ENCODE measurements at places on chromosomes 5 and 9.

DNA sequence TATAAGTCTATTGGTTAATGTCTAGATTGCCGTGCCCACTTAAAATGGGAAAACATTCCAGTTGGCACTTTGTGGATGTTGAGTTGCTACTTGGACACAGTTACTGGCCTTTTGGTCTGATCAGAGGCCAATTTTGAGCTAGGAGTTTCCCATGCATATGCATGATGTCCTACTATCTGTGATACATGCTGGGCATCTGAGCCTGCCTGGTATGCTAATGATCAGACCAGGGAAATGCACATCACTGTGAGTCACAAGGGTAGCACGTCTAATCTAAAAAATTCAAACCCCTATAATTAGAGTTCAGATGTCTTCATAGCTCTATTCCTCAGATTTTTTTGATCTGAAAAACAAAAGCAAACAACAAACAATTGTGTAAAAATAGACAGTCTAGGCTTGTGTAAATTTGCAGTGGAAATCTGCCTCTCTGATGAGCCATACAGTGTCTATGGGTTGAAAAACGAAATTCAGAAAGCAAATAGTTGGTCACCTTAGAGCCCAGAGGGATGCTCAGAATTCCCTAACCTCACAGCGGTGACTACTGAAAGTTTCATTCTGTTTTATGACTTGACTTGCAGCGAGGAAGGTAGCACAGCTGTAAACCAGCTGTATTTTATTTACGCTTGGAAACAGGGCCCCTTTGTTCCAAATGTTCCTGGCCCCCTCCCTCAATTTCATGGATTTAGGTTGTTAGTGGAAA is 37.3 kb downstream of the PALM2AKAP2 start:
- DNase-seq: no peak

GRCh38 chr9:85676790-85677189 is 65.0 kb downstream of the AGTPBP1 start:
- DNase-seq: no peak

DNA sequence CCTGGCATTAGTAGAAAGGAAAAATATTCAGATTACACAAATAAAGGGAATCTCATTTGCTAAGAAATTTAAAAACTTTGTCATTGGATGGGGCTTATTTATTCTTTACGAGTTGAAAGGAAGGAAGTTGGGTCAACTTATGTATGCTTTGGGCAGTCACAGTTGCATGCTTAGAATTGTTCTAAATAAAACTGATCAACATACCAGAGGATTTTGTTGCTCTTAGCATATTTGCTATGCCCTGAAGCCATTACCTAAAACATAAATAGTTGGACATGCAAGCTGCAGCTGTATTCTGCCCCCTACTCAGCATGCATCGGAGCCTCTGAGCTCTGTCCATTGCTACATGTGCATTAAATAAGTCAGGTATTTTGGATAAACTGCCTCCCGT is 172.7 kb upstream of the MEF2C start:
- DNase-seq: no peak

- no peak for DNase-seq
Measured at GRCh38 chr5:60788863-60789513, 55.1 kb downstream of the ELOVL7 start.

- DNase-seq: no peak
Measured at GRCh38 chr5:36644727-36645126, 38.3 kb downstream of the SLC1A3 start.

GRCh38 chr9:33017283-33018041 is 7.6 kb upstream of the DNAJA1 start:
- DNase-seq: no peak

- no peak for DNase-seq
Measured at GRCh38 chr9:116416421-116416820, 262.8 kb downstream of the PAPPA start.

- DNase-seq: no peak
Measured at GRCh38 chr5:93777620-93778019, 36.2 kb upstream of the POU5F2 start.

GRCh38 chr5:93517828-93518227 is 63.2 kb downstream of the NR2F1-AS1 start:
- no peak for DNase-seq

DNA sequence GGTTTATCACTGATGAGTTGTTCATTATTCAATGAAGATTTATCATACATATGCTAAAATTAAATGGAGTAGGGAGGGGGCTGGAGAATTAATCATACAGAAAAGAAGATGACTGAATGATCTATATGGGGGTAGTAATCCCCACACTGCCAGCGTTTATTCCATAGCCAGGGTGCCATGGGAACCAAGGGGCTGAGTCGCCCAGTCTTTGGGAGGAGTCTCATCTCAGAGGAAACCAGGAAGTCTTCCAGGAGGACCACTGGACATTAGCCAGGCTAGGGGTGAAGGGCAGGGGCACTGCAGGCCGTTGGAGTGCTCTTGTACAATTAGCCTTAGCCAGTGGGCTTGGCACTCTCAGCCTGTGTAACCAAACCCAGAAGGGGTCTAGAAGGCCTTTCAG is 226.5 kb downstream of the ARL15 start:
- DNase-seq: no peak
